ENCODE measurements at places on chromosomes 5 and 9.

DNA sequence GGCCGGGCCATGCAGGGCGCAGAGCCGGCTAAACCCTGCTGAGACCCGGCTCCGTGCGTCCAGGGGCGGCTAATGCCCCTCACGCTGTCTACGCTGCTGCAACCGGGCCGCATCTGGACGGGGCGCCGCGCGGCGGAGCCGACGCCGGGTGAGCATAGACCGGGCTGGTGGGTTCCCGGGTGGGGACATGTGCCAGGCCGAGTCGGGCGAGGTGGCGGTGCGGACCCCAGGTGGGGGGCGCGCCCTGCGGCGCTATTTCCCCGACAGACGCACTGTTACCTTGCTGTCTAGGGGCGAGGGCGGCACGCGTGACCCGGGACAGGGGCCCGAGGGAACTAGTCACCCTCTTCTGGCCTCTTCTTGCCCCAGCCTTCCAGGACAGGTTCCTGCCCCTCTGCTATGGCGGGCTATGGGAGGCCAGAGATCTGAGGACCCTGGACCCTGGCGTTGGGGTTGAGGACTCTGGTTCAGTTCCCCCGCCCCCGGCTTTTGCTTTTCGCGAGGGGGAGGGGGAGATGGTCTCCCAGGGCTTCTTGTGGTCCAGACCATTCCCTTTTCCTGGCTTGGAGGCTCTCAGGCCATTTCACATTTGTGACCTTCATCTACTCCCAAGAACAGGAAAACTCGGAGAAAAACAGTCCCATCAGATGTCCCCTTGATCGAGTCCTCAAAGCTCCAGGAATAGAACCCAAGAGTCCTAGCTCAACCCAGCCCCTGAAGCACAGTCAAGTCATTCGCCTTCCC lies 536 bp downstream of the SLC27A4 start:
- no peak for DNase-seq

- DNase-seq = no peak
Measured at GRCh38 chr9:33185858-33186257, 18.7 kb upstream of the B4GALT1 start.

DNA sequence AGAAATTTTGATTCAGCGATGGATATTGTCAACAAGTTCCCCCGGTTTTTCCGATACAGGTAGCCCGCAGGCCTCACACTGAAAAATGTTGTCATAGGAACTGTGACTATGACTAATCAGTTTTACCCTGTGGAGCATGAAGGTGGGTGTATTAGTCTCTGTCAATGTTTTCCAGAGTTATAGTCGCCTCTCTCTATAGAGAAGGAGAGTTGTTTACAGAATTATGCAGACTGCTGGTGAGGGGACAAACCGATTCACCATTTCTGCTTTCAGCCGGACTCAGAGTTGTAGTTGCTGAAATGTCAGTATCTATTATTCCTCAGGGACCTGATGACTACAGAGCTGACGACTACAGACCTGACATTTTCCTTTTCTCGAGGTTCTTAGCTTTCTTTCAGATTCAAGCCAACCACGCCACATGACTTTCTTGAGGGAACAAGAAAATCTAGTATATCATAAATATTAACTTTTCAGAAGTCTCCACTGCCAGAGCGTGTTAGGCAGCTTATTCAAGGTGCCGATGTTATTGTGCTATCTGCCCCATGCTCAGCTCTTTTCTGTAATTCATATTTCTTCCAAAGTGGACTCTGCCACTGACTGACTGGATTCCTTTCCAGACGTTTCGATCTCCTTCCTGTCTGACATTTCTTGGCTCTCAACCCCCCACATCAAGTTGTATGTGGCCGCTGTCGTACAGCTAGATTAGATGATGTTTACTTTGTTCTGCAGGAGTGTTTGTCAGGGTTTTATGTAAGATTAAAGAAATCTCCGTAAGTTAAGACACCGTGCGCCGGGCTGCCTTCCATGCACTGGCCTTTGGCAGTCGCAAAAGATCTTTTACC lies 178.1 kb downstream of the FGF1 start:
- no peak for DNase-seq

DNA sequence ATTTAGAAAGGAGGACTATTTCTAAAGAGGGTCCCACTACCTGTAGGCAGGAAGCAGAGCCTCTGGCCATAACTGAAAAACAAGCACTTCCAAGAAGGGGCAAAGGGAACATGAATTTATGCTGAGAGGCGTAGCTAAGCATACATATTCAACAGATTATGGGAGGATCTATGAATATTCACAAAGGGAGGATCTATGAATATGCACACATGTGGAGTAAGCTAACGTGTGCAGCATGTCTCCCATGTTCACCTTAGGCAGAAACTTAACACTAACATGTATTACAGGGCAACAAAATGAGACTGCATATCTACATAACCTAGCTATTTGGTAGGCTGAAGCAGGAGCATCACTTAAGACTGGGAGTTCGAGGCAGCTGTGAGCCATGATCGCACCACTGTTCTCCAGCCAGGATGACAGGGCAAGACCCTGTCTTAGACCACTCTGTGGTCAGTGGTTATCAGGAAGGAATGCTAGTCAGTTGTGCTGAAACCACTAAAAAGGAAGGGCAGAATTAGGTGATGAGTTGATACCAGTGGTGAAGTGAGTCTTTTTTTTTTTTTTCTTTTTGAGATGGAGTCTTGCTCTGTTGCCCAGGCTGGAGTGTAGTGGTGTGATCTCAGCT lies 20.8 kb downstream of the FXN start:
- peak; percentile 11 for DNase-seq

GRCh38 chr9:20863945-20864344 lies 167.5 kb downstream of the HACD4 start:
- no peak for DNase-seq

- no peak for DNase-seq
Measured at GRCh38 chr5:125286271-125286670, 539.8 kb upstream of the ZNF608 start.

DNA sequence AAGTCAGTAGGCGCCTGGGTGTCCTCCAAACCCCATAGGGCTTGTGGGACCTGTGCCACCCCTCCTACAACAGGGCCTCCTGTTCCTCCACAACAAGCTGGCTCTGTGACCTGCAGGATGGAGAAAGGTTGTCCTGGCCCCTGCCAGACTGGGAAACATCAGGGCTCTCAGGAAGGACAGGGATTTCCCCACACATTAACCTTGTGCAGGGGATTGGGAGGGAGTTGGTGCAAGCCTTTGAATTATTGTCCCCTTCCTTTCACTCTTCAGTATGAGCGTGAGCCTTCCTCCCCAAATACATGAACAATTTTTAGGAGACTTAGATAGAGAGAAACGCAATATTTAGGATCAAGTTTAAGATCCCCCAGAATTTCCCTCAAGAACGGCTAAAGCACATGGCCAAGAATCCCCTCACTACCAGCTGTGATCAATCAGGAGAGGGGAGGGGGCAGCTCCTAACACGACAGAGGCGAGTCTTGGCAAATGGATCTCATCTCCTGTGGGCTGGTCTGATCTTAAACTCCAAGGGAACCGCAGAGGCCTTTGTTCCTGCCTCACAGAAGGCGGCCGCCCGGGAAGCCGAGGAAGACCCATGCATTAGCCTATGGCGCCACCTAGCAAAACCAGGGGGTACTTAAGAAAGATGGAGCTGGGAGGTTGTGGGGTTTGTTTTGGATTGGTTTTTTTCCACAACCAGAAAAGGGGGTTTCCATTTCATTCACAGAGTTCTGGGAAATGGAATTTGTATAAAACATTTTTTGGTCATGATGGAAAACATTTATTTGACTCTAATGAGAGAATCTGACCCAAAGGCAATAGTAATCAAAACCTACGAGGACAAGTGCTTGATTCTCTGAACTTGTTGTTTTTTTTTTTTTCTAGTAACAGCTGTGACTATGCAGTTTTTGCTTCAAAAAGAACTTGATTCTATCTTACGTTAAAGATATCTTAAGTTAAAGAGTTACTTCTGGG lies 36.1 kb upstream of the OSMR start:
- peak; percentile 88 for DNase-seq

DNA sequence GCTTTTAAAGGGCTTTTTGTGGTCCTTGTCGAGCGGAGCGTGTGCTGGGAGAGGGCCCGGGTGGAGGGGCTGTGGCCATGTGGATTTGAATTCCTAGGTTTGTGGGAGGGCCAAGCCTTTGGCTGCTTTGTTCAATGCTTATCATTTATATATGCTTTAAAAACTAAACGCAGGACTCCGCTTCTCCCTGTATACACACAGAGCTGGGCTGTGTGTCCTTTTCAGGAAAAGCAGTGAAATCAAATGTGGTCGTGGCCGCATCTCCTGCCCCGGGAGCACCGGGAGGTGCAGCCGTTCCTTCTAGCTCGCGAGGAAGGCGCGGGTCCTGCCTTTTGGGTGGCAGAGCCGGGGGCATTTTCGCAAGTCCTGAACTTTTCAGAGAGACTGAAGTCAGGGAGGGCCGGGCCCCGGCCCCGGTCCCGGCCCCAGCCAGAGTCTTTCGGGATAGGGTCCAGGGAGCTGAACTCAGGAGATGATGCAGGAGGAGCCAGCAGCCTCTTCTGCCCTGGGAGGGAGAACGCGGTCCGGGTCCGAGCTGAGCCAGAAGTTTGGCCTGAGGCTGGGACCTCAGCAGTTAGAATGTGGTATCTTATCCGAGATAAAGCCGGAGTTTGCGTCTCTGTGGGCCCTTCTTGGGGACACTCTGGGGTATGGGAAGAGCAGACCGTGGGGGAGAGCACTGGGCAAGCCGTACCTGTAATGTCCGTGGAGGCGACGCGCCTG lies 158.8 kb downstream of the C9orf152 start:
- peak; percentile 42 for DNase-seq

GRCh38 chr9:16640649-16641048 lies 229.8 kb downstream of the BNC2 start:
- DNase-seq = no peak

GRCh38 chr5:67201897-67202549 lies 5.4 kb upstream of the CD180 start:
- DNase-seq = no peak

DNA sequence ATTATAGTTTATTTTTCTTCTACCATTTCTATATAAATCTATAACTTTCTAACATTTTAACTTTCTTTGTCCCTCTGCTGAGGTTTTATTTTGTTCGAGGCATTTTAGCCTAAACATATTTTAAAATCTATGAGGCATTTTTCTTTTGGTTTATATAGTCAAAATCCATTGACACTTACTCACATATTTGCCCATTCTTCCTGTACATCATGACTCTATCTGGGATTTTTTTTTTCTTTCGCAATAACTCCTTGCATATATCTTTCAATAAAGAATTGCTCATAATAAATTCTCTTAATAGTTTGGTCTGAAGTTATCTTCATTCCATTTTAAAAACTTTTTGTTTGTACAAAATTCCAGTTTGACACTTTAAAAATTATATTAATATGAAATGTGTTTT lies 632.3 kb downstream of the TLE4 start:
- DNase-seq = no peak
